ENCODE measurements at places on chromosomes 3 and 15.
A peak's percentile ranks its signal among the peaks of the same experiment; 100 is the strongest.

DNA sequence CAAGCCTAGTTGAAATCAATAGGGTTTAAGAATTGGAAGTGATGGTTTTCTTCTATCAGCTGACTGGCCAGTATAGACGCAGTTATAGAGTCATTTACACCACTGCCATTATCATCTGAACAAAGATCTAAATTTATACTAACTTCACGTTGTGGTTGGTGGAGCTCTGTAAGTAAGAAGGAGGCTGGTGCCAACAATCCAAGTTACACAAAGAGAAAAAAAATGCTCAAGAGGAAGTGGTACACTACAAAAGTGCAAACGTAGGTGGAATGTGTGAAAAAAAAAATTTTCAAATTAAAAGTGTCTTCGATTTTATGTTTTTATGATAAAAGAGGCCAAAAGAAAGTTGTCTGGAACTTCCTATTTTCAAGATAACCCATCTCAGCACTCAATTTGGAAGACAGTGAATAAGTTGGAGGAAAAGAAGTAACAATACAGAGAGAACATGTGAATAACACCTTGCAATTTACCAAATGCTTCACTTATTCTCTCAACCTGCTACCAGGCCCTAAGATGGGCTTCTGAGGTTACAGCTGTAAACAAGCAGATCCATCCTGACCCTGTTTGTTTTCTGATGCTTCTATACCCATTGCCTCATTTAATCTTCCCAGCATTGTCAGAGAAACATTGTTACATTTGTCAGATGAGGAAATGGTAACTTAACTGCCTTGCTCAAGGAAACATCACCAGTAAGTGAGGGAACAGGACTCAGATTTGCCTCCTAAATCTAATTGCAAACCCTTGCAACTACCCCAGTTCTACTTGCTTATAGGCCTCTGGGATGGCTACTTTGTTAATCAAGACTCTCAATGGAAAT, 12.0 kb upstream of the TASOR start:
- no peak for DNase-seq

DNA sequence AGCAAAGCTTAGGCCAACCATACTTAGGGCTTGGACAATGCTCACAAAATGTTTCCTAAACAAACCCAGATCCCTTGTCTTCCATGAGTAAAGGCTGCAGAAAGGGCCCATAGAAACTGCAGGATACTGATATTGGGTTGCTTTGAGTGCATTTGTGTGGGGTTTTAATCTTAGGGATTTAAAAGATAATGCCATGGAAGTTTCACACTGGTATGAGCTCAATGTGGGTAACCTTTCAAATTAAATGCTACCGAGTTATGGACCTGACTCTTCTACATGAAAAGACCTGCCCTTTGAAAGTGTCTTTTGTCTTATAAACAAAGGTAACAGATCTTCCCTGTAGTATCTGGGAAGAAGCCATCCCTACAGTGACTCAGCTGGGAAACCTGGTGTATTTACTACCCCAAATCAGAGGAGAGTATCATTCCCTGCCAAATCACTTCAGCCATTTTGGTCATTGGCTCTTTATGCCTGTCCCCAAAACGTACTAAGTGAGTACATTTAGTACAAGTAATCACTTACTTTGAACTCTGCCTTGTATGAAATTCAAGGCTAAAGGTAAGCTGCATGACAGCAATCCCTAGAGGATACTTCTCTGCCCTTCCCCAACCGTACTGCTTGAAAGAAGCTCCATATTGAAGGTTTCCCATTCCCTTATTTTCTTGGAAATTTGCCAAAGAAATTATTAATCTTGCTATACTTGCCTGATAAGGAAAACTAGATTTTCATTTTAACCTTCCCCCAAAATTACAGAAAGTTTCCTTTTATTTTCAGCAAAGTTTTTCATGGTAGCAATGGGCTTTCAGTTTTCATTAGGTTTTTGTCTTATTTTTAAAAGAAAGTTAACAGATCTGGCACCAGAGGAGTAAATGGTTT, 7.2 kb downstream of the TM4SF1 start:
- DNase-seq, result no peak

GRCh38 chr3:53080612-53081205, 34.8 kb upstream of the SFMBT1 start:
- no peak for DNase-seq

DNA sequence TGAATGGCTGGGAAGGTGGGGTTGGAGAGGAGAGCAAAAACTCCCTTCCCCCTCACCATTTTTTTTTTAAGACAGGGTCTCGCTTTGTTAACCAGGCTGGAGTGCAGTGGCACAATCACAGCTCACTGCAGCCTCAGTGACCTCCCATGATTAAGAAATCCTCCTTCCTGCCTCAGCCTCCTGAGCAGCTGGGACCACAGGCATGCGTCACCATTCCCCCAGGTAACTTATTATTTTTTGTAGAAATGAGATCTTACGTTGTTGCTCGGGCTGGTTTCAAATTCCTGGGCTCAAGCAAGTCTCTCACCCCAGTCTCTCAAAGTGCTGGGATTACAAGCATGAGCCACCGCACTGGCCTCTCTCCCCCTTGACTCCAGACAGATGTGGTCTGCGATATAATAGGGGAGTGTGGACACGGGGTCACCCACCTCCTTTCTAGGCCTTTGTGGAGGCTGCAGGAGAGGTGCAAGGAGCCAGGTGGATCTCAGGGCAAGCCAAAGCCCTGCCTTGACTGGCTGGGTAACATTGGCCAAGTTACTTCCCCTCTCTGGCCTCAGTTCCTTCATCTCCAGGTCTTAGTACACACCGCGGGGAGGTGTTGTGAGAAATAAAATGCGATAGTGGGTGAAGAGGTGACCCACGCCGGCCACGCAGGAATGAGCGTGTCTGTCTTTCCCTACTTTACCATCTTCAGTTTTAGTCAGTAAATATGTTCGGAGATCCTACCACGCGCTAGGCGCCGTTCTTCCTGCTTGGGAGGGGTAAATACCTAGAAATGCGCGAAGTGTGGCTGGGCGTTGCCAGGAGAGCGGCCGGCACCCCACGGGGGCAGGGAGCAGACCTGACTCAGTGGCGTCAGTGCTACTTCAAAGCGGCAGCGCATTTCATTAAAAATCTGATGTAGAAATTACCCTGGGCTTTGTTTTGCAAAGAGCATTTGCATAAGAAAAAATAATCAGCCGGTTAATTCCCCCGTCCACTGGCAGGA, 20.2 kb upstream of the CORO2B start:
- DNase-seq, result no peak

- DNase-seq, result no peak
Measured at GRCh38 chr3:191424881-191425280, 36.1 kb upstream of the PYDC2 start.

GRCh38 chr3:173923204-173923603, 525.7 kb downstream of the NLGN1 start:
- no peak for DNase-seq

- peak; percentile 26 for DNase-seq
Measured at GRCh38 chr3:179558742-179559364, 3.9 kb upstream of the ACTL6A start.

DNA sequence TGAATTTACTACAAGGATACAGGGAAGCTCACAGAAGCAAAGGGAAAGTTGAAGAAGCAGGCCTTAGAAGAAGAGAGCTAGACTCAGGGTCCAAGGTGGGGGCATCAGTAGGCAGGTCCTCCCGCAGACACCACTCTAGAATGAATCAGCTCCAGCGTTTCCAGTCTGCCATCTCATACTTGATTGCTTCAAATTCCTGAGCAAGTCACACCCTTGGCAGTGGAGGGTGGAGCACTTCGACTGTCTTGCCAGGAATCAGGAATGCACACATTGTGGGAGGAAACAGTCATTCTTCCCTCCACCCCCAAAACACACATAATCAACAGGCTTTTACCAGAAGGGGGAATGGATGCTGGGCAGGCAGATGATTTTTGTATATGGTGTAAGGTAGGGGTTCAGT, 78.5 kb downstream of the CHCHD6 start:
- no peak for DNase-seq

GRCh38 chr3:260898-261297, 64.3 kb downstream of the CHL1 start:
- DNase-seq, result no peak

DNA sequence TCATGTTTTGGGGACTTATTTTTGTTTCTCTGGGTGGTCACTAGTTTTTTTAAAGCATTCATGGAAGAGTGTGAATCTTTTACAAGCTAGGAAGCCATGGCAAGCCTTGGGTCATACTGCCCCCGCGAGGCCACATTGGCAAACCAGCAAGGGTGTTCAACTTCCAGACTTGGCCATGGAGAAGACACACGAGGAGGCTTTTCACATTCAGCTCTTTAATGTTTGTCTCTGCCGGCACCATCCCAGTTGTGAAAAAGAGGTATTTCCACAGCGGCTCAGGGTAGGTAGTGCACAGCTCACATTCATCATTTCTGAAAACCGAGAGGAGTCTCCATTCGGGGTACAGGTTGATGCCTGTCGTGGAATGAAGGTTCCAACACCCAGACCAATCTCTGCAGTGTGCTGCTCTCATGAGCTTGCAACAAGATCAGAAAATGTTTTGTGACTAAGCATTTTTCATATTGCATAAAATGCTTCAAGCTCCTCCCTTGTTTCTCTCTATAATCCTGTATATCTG, 7.7 kb downstream of the CCR5 start:
- DNase-seq, result peak; percentile 44

DNA sequence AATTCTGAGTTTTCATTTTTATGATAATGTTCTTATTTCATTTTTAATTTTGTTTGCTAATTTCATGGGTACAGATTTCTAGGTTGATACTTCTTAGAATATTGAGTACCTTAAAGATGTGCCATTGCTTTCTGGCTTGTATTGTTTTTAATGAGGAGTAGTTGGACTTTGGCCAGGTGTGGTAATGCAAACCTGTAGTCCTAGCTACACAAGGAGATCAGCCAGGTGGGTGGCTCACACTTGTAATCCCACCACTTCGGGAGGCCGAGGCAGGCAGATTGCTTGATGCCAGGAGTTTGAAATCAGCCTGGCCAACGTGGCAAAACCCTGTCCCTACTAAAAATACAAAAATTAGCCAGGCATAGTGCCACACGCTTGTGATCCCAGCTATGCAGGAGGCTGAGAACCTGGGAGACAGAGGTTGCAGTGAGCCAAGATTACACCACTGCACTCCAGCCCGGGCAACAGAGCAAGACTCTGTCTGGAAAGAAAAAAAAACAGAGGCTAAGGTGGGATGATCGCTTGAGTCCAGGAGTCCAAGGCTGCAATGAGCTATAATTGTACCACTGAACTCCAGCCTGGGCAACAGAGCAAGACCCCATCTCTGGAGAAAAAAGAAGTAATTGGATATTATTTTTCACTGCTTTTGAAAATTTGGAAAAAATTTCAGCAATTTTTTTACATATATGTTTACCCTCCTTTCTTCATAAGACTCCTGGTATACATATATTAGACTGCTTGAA, 198.0 kb downstream of the ALCAM start:
- no peak for DNase-seq

DNA sequence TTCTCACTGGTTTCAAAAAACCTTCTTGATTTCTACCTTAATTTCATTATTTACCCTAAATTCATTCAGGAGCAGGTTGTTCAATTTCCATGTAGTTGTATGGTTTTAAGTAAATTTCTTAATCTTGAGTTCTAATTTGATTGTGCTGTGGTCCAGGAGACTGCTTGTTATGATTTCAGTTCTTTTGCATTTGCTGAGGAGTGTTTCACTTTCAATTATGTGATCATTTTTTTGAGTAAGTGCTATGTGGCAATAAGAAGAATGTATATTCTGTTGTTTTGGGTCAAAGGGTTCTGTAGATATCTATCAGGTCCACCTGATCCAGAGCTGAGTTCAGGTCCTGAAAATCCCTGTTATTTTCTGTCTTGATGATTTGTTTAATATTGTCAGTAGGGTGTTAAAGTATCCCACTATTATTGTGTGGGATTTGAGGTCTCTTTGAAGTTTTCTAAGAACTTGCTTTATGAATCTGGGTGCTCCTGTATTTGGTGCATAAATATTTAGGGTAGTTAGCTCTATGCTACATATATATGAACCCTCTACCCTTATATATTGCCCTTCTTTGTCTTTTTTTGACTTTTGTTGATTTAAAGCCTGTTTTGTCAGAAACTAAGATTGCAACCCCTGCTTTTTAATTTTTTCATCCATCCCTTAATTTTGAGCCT, 158.4 kb upstream of the TPRG1 start:
- no peak for DNase-seq

DNA sequence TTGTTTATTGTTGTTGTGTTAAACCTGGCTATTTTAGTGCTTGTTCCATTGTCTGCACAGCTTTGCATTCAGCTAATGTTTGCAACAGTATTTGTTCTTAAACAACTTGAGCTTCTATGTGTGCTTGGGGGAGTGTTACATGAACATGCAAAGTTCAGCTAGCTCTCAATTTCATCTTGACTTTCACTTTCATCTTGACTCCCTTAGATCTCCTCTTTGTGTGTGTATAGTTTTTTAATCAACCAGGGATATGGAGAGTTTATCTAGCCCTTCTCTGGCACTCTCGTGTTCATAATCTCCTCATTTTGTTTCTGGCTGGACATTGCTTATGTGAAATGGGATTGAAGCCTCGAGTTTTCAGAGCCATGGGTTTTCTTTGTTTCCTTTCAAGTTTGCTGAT, 212.4 kb upstream of the ZBTB20 start:
- no peak for DNase-seq

- DNase-seq, result no peak
Measured at GRCh38 chr3:124316034-124316287, 324.0 kb upstream of the ROPN1 start.

GRCh38 chr3:87901141-87901540, 157.7 kb downstream of the CGGBP1 start:
- no peak for DNase-seq

DNA sequence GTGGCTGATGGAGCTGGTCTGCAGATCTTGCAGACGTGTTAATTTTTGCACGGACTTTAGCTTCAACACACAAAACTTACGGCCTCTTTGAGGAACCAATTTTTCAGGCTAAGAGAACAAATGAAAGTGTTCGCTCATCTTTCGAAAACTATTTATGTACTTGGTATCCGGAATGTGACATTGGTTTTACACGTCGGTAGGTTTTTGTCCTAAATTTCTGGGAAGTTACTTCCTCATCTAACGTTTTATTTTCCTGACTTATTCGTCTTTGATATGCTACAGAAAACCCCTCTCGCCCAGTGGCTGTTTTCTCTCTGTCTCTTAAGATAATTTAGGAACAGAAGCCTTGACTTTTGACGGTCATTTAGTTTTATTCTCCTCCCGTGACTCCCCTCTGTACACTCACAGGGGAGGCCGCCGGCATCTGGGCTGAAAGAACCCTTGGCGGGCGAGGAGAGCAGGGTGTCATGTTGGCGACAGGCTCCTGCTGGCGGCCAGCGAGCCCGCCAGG, 834 bp upstream of the GREM1 start:
- no peak for DNase-seq

All from effector CD4-positive, alpha-beta T cell (primary cell).